ENCODE measurements at places on chromosomes 5 and 9. TPM values are rescaled to one million over a fixed set of nuclear protein-coding genes. Genes with fewer than 3 reads are reported as not detected.

GRCh38 chr9:112061152-112061740 is 113.9 kb downstream of the SUSD1 start:
- peak; percentile 99 for DNase-seq

DNA sequence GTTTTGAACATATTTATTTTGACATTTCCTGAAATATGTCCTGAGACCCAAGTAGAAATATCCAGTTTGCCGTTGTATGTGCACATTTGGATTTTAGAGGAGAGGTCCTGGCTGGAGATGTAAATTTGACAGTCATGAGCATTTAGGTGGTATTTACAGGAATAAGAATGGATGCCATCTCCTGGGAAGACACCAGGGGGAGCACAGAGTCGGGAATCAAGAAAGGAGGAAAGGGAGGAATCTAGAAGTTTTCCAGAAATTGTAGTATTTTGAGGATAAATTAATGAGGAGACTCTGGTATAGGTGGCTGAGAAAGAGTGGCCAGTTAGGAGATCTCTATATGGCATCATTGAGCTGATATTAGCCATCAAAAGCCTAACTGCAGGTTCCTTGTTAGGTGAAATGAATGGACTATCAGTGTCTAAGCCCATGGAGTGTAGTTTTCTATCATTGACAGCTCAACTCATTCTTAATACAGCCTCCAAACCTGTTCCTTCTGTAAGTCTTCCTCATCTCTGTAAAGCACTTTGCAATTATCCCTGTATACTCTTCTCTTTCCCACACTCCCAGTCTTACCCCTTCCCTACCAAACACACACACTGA is 7.2 kb downstream of the GAPT start:
- DNase-seq: peak; percentile 3

The ACTBL2 gene
- 11.6 TPM for total RNA-seq

- DNase-seq: no peak
Observed at GRCh38 chr5:643351-643801, 31.2 kb downstream of the CEP72 start.

GRCh38 chr5:55187370-55187769 is 14.4 kb upstream of the CDC20B start:
- DNase-seq: no peak

GRCh38 chr9:25677301-25678146 is 720 bp downstream of the TUSC1 start:
- peak; percentile 41 for DNase-seq

- no peak for DNase-seq
Observed at GRCh38 chr9:129613520-129614175, 7.3 kb downstream of the C9orf50 start.

The SYNPO gene
- total RNA-seq: 40.2 TPM

DNA sequence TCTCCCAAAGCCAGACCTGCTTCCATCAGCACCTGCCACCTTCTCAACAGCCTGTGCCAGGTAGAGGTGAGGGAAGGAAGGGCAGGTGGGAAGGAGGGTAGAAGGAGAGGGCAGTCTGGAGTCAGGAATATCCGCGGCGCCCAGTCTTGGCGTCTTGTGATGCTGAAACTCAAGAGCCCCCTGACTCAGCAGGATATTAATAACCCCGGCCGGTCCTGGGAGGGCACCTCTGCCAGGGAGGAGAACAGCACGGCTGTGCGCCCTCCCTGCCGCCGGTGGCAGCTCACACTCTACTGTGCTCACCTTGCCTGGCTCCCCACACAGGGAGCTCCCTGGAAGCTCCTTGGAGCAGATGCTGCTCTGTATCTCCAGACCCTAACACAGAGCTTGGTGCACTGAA is 11.6 kb upstream of the NTNG2 start:
- no peak for DNase-seq

DNA sequence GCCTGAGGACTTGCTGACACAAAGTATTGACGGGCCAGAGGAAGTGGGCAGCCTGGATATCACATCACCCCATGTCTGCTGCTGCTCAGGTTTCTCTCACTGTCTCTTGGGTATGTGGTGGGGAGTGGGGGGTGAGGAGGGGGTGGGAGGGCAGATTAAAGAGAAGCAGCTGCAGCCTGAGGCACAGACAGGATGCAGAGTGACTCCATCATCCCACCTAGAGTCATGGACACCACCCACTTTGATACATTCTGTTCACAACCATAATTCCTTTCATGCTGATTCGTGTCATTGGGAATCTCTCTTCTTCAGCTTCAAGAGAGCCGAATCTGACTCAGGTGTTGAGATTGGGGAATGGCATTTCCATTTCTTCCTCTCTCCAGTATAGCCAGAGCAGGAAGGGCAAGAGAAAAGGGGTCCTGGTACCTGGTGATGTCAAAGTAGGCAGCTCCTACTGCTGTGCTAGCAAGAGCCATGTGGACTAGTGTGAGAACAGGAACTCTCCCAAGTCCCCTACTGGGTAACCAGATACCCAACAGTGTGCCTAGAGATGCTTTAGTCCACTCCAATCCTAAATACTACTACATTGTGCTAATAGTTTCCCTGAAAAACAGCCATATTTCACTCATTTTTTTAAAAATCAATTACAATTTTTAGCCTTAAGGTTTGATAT is 22.4 kb downstream of the GRAMD2B start:
- DNase-seq: peak; percentile 50

The ATP10B gene
- not detected for total RNA-seq

The LCN1 gene
- total RNA-seq: not detected

DNA sequence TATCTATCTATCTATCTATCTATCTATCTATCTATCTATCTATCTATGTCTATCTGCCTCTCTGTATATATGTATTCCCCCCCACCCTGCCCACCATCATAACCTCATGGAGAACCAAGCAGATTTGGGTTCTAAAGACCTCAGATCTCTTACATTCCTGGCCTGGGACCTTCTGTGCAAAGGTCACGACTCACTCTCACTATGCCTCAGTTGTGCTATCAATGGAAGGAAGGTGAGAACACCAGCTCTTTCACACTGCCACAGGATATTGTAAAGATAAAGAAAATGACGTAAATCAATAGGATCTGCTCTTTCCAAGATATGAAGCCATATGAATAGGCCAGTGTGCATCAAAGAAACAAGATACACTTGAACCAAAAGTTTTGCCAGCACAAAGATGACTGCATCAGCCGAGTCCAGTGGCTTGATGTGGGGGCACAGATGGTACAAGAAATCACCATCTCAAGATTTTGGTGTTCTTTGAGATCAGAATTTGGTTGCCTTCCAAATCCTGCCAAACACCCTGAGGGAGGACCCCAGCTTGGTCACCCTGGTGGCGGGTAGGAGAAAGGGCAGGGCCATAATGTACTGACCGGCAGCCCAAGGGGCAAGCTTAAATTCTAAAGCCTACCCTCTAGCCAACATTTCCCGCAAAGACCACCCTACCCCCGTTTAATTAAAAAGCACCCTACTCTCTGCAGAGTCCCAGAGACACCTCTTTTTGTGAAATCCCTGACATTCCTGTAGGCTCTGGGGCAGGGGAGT is 8.4 kb upstream of the FGF1 start:
- no peak for DNase-seq

GRCh38 chr5:31124026-31124425 is 69.5 kb upstream of the CDH6 start:
- peak; percentile 20 for DNase-seq

GRCh38 chr5:54874337-54875021 is 110.9 kb downstream of the ESM1 start:
- peak; percentile 36 for DNase-seq

DNA sequence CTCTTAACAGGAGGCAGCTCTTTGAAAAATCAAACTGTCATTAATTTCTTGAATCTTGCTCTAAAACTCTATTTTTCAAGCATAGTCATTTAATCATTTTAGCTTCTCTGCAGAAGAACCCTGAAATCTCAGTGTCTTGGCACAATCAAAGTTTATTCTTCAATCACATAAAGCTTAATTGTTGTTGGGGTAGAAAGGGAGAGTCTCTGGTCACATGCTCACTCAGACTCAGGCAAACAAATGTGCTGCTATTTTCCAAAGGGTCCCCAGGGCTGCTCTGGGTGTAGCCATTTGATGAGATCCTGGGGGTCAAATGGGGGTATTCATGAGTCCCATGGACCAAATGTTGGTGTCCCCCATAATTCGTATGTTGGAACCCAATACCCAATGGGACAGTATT is 114.8 kb downstream of the MSX2 start:
- no peak for DNase-seq

DNA sequence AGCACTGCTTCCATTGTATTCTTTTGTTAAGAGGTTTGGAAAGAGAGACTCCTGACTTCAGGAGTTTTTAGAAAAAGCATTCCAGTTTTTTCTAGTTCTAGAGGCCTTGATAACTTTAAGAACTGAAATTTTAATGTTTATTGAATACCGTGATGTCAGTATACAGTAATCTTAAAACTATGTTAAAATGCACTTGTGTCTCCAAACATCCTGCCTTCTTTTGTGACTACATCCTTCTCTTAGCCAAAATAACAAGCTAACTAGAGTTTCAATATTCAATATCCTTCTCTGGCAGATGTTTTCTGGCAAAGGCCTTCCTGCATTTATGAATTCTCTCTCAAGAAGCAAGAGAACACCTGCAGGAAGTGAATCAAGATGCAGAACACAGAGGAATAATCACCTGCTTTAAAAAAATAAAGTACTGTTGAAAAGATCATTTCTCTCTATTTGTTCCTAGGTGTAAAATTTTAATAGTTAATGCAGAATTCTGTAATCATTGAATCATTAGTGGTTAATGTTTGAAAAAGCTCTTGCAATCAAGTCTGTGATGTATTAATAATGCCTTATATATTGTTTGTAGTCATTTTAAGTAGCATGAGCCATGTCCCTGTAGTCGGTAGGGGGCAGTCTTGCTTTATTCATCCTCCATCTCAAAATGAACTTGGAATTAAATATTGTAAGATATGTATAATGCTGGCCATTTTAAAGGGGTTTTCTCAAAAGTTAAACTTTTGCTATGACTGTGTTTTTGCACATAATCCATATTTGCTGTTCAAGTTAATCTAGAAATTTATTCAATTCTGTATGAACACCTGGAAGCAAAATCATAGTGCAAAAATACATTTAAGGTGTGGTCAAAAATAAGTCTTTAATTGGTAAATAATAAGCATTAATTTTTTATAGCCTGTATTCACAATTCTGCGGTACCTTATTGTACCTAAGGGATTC is 43.1 kb downstream of the NDFIP1 start:
- peak; percentile 33 for DNase-seq

The ANKRD34B gene
- total RNA-seq: 0.20 TPM

GRCh38 chr5:38373743-38374142 is 115.4 kb downstream of the EGFLAM start:
- DNase-seq: peak; percentile 79

GRCh38 chr5:100901821-100902341 is 1.2 kb downstream of the ST8SIA4 start:
- DNase-seq: no peak

DNA sequence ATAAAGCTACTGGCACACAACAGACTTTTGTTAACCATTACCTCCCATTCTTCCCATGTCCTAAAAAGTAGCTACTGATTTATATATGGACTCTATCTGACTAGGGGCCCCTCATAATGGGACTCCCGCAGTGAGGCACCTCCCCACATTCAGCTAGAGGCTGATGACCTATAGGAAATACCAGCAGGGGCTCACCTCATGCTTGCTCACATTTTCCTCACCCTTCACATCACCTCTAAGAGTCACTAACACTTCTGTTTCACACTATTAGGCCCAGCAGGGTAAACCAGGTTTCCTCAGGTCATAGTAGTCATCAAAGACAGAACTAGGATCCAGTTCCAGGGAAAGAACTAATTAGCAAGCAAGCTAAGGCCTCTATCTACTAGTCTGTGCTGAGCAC is 60.7 kb downstream of the PRELID2 start:
- DNase-seq: no peak

The HSD17B3 gene
- not detected for total RNA-seq

DNA sequence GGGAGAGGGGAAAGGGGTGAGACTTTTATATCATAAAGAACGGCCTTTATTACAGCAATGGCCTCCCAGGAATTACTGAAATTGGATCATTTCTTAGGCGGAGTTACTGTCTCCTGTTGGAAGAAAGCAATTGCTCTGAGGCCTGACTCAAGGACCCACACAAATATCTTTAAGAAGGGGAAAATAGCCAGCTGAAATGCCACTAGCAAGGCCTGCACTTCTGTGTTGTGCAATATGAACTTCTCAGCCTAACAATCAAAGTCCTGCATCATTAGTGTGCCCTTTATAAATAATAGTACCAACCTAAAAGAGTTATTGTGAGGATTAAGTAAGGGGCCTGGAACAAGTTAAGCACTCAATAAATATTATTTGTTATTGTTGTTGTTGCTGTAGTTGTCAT is 30.1 kb upstream of the TRIM32 start:
- no peak for DNase-seq

The CFAP157 gene
- total RNA-seq: not detected

The CAAP1 gene
- total RNA-seq: 16.7 TPM

GRCh38 chr9:93133681-93134014 is 403 bp downstream of the NINJ1 start:
- DNase-seq: no peak

GRCh38 chr5:141691867-141692532 is 10.0 kb upstream of the ARAP3 start:
- DNase-seq: peak; percentile 22

DNA sequence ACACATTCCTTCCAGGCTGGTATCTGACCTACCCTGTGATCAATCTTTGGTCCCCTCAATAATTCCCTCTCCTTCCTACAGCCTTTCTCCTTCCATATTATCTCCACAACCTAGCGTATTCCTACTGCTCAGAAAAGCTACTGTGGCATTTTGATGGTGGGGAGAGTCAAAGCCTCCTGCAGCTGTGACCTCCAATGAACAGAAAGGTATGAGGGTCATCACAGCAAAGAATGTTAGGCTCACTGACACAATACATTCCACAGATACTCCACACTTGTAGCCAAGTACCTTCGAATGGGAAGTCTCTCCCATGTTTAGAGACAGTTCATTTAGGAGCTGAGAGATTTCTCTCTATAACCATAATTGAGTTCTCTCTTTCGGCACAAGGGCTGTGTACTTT is 5.9 kb downstream of the FBN2 start:
- DNase-seq: no peak

The CNTFR gene
- 7.4 TPM for total RNA-seq

- DNase-seq: peak; percentile 83
Observed at GRCh38 chr9:21565155-21565554, 83.0 kb upstream of the IFNE start.

- DNase-seq: no peak
Observed at GRCh38 chr9:121537283-121537682, 37.6 kb upstream of the GGTA1 start.

DNA sequence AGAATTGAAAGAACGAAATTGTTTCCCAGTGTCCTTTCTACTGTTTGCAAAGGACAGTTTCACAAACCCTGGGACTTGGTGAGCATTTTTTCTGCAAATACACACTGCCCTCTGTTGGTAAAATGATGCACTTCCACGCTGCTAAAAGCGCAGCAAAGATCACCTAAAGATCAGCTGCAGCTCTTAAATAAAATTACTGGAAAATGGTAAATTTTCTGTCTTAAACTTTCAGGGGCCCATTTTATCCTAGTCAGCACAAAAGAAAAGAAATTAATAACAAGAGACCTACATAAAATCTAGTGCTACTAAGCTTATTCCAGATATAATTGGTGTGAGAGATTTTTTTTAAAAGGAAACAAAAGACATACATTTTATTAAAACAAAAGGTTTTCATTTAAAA is 566.0 kb downstream of the CAAP1 start:
- DNase-seq: peak; percentile 37

The PTGER4 gene
- 8.6 TPM for total RNA-seq

All from astrocyte (in vitro differentiated cells and primary cell).